ENCODE measurements at places on chromosomes 1 and 21. TPM values are rescaled to one million over a fixed set of nuclear protein-coding genes. Genes with fewer than 3 reads are reported as not detected.

Gene C1QA
- polyA plus RNA-seq: 396 TPM

Gene PTPRF
- polyA plus RNA-seq: 11.6 TPM

Gene PLPP3
- 114 TPM for polyA plus RNA-seq

- no peak for DNase-seq
- H3K27ac ChIP-seq: peak overlapping the region; percentile 100
- H3K36me3 ChIP-seq: no peaks in the 10 kb centered on the region
- H3K4me3 ChIP-seq: no peak overlapping the region
- no peaks in the 10 kb centered on the region for H3K27me3 ChIP-seq
These were observed 359.8 kb downstream of the LTN1 start for GRCh38 chr21:28632755-28633408.

Gene LCE1E
- polyA plus RNA-seq: not detected

Gene PBXIP1
- polyA plus RNA-seq: 95.3 TPM

Gene COL8A2
- 17.4 TPM for polyA plus RNA-seq

- H3K4me3 ChIP-seq: no peak overlapping the region
- no peak for DNase-seq
- H3K36me3 ChIP-seq: no peaks in the 10 kb centered on the region
- peaks cover 2% of the 10 kb centered on the region for H3K4me1 ChIP-seq
- H3K27ac ChIP-seq: no peak overlapping the region
These were observed 3.4 kb upstream of the PSMG1 start for GRCh38 chr21:39186676-39187075.

DNA sequence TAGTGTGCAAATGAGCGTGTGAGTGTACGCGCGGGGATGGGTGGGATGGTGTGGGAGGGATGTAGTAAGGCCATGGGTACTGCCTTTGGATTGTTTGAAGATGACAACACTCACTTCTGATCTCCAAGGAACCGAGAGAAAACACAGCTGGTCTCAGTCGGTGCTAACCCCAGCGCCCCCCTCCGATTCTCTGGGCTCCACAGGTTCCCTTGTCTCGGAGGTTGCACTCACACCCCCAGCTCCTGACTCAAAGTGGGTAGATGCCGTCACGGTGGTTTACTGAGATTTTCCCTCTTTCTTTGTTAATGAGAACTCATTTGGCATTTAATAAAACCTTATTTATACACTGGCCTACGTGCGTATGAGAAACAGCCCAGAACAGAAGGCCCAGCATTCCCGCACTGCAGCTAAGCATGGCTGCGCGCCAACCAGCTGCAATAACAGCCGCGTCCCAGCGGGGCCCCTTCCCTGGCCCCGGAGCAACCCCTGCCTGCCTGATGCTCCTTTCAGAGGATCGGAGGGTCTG, 25.8 kb downstream of the ABCA4 start:
- H3K27me3 ChIP-seq: no peaks in the 10 kb centered on the region
- peak overlapping the region; percentile 9 for H3K27ac ChIP-seq
- no peaks in the 10 kb centered on the region for H3K36me3 ChIP-seq

GRCh38 chr1:1155258-1155657, 18.4 kb upstream of the TTLL10 start:
- H3K4me1 ChIP-seq: no peaks in the 10 kb centered on the region
- no peaks in the 10 kb centered on the region for H3K36me3 ChIP-seq
- H3K4me3 ChIP-seq: no peak overlapping the region

- no peaks in the 10 kb centered on the region for H3K36me3 ChIP-seq
- DNase-seq: peak; percentile 83
- no peaks in the 10 kb centered on the region for H3K27me3 ChIP-seq
- H3K4me1 ChIP-seq: no peaks in the 10 kb centered on the region
These were observed 710 bp upstream of the PDXK start for GRCh38 chr21:43717967-43718871.

DNA sequence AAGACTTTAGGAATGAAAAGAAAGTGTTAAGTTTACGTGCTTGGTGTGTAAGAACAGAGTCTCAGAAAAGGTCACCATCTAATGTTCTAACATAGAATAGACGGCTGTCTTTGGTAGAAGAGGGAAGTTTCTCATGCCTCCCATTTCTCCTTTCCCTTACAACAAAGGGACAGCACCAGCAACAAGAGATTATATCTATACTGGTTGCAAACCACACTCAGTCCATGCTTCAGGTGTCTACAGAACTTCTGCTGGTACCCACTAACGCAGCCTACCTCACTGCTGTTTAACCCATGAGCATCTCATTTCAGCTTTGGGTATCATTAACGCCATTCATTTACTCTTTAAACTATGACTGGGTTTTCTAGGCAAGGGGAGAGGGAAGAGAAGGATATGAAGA, 9.2 kb upstream of the ITPKB start:
- H3K36me3 ChIP-seq: no peaks in the 10 kb centered on the region
- H3K4me1 ChIP-seq: no peaks in the 10 kb centered on the region
- H3K4me3 ChIP-seq: no peak overlapping the region
- H3K27ac ChIP-seq: no peak overlapping the region
- no peaks in the 10 kb centered on the region for H3K27me3 ChIP-seq

Gene SYCP1
- polyA plus RNA-seq: not detected

- no peak overlapping the region for H3K4me3 ChIP-seq
- no peak for DNase-seq
- no peaks in the 10 kb centered on the region for H3K27me3 ChIP-seq
- H3K27ac ChIP-seq: no peak overlapping the region
These were observed 142.1 kb upstream of the BRINP3 start for GRCh38 chr1:190619724-190620123.

- no peak overlapping the region for H3K4me3 ChIP-seq
- H3K36me3 ChIP-seq: no peaks in the 10 kb centered on the region
- no peaks in the 10 kb centered on the region for H3K4me1 ChIP-seq
These were observed 254.0 kb downstream of the TOMM20 start for GRCh38 chr1:234874291-234875288.

- DNase-seq: no peak
- H3K27ac ChIP-seq: no peak overlapping the region
- H3K4me3 ChIP-seq: no peak overlapping the region
- H3K27me3 ChIP-seq: no peaks in the 10 kb centered on the region
- H3K36me3 ChIP-seq: no peaks in the 10 kb centered on the region
These were observed 12.9 kb upstream of the THRAP3 start for GRCh38 chr1:36211307-36211706.

Data from aorta (tissue), 5 donors.